RPMI7951 (cell line): ENCODE measurements at places on chromosomes 16 and 17.
A peak's percentile ranks its signal among the peaks of the same experiment; 100 is the strongest.

- DNase-seq, result no peak
These were observed 1.2 kb upstream of the DPEP2 start for GRCh38 chr16:68000450-68000849.

- peak; percentile 22 for DNase-seq
These were observed 7.7 kb upstream of the RARA start for GRCh38 chr17:40301315-40301714.

DNA sequence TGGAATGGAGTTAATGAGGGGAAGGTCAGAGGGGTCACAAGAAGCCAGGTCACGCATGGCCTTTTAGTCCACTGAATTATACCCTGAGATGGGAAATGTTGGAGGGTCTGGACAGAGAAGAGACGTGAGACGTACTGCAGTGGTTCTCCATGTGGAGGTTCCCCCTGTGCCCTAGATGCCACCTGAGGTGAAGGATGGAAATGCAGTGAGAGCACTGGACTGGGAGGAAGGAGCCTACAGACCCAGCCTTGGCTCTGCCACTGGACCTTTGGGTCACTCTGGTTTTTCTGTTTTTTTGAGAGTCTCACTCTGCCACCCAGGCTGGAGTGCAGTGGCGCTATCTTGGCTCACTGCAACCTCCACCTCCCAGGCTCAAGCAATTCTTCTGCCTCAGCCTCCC lies 1.8 kb upstream of the PLSCR3 start:
- DNase-seq, result no peak

DNA sequence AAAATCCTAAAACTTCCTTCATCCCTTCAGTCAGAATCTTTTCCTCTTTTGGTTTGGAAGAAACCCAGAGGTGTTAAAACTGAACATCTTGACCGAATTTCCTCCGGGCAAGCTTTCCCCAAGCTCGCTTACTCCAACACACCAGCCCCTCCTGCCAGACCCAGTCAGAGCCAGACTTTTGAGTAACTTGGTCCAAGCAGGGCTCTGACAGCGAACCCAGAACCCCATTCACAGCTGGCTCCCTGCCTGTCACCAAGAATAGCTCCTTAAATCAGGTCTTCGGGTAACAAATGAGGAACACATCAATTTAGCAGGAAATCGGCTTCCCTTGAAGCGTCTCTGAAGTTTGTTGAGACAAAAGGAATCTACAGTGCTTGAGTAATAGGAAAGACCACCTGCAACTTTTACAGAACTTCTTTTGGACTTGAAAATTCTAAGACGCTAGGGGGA lies 27.3 kb downstream of the GAS7 start:
- DNase-seq, result no peak

DNA sequence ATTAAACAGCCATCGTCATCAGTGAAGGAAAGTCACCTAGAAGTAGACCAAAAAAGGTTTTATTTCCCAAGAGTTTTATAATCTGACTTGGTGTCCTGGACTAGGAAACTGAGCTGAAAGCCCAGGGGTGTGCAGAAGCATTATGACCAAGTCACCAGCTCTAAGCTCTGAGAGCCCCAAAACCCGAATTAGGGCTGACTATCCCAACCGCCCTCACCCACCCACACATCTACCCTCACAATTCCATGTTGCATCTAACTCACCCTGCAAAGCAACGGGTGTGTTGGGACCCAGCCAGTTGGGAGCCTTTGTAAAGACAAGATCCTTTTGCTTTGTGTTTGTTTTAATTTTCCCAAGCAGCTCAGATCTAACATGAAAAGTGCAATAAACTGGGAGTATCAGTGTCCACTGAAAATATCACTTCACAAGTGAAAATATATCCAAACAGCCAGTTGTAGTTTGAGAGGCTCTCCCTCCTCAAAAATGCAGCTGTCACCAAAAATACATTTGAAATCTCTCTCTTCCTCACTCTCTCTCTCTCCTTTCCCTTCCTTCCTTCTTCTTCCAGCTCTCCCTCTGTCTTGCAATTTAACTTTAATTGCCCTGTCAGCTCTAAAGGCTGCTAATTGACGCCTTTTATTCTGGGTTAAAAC lies 16.2 kb upstream of the NOG start:
- DNase-seq, result no peak

GRCh38 chr17:51710634-51710979 lies 447.9 kb downstream of the CA10 start:
- DNase-seq, result no peak

- no peak for DNase-seq
These were observed 292.7 kb downstream of the IRF8 start for GRCh38 chr16:86191663-86192062.

- DNase-seq, result peak; percentile 21
These were observed 125.0 kb downstream of the HS3ST3A1 start for GRCh38 chr17:13476720-13477119.

GRCh38 chr16:76956394-76956793 lies 234.6 kb upstream of the MON1B start:
- no peak for DNase-seq

- no peak for DNase-seq
These were observed 14.9 kb upstream of the WNT9B start for GRCh38 chr17:46836500-46836899.

DNA sequence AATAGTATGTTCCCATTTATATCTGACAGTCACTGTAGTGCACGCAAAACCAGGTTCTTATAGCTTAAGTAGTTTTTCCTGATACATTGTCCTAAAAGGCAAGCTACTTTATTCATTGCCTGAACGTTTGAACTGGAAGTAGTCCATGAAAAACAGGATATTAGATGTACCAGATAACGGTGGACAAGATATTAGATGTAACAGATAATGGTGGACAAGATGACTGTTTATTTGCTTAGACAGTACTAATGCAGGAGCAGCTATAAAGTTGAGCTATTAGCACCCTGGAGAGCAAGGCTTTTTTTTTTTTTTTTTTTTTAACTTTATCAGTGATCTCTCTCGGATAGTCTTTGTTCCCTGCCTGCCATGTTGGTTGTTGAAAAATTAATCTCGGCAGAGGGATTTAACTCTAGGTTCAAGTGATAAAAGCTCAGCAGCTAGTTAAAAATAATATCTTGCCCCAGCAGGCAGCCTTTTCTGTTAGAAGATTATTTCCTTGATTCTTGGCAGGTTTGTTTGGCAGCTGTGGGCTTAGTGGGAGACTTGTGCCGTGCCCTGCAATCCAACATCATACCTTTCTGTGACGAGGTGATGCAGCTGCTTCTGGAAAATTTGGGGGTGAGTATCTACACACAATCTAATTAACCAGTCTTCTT lies 17.3 kb upstream of the TBKBP1 start:
- no peak for DNase-seq
